ENCODE measurements at places on chromosomes 13 and 19. TPM values are rescaled to one million over a fixed set of nuclear protein-coding genes. Genes with fewer than 3 reads are reported as not detected.

Gene SGCG
- total RNA-seq, result not detected

Gene CAMSAP3
- 7.5 TPM for total RNA-seq

Gene PSPN
- total RNA-seq, result 1.1 TPM

Gene CDC42EP5
- total RNA-seq, result 32.1 TPM

Gene SHANK1
- 0.37 TPM for total RNA-seq

Gene GDF15
- total RNA-seq, result 0.67 TPM

Gene CACNG8
- not detected for total RNA-seq

Gene LMTK3
- 4.2 TPM for total RNA-seq

Gene ZNF730
- 2.8 TPM for total RNA-seq

Gene DIAPH3
- 20.1 TPM for total RNA-seq

Gene PLD3
- total RNA-seq, result 130 TPM

DNA sequence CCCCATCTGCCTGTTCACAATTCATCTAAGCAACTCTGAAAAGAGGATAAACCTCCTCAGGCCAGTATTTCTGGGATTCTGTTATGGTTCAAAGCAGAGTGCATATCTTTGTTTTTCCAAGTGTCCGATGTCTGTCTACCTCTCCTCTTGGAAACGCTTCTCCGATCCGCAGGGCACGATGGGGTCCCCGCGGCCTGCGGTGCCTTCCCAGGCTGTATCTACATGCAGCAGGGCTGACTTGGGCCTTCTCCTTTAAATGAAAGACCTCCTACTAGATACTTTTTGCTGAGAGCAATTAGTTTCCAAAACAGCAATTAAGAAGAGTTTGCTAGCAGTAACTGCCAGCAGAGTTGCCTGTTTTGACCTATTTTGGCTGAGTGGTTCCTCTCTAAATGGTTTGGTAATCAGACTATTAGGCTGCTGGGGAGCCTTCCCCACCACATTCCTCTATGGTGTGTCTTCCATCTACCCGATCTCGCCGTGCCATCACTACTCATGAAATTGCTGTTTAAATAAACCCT is 23.5 kb downstream of the COL4A2 start:
- no peak for DNase-seq

GRCh38 chr13:98581971-98582702 is 5.2 kb upstream of the STK24 start:
- no peak for DNase-seq

DNA sequence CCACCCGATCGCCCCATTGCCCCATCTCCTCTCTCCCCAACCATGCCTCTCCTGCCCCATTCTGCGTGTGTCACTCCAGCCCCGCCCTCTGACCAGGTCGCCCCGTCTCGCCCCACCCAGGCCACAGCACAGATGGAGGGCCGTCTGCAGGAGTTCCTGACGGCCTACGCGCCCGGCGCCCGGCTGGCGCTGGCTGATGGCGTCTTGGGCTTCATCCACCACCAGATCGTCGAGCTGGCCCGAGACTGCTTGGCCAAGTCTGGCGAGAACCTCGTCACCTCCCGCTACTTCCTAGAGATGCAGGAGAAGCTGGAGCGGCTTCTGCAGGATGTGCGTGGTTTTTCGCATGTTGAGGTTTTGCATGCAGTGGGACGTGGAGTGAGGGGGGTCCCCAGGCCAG is 26.2 kb downstream of the MAST3 start:
- DNase-seq, result no peak

- peak; percentile 20 for DNase-seq
Measured at GRCh38 chr19:12628040-12629022, 17.6 kb downstream of the ZNF791 start.

GRCh38 chr19:31604493-31605040 is 255.3 kb upstream of the TSHZ3 start:
- no peak for DNase-seq

- no peak for DNase-seq
Measured at GRCh38 chr13:40472427-40473220, 193.8 kb downstream of the FOXO1 start.

DNA sequence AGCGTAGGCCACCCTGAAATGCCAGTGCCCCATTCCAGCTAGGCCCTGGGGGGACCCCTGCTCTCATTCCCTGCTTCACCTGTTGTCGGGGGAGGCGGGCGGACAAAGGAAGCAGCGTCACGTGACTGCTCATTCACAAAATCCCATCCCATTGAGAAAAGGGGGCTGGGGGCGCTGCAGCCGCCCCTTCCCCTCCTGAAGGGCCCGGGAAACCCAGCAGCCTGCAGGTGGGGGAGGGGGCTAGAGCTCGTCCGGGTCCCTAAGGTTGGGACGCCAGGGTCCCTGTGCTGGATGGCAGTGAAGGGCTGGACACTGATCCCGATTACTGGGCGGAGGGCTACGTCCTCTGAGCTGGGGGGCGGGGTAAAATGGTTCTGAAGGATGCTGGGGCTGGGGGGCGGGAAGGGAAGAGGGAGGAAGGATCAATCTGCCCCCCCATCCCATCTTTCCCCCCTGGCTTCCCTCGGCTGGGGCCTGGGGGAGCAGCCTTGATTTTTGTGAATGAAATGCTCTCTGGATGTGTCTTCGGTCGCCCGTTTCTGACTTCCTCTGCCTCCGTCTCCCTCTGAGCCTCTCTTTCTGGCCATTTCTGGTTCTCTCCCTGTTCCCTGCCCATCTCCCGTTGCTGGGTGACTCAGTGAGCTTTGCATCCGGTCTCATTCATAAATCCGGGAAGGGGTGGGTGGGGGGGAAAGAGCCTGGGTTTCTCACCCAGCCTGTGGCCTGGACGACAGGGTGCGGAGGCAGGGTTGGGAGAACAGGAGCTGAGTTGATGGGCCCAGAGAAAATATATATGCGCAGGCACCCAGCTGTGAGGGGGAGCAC is 816 bp downstream of the SPRED3 start:
- peak; percentile 37 for DNase-seq

DNA sequence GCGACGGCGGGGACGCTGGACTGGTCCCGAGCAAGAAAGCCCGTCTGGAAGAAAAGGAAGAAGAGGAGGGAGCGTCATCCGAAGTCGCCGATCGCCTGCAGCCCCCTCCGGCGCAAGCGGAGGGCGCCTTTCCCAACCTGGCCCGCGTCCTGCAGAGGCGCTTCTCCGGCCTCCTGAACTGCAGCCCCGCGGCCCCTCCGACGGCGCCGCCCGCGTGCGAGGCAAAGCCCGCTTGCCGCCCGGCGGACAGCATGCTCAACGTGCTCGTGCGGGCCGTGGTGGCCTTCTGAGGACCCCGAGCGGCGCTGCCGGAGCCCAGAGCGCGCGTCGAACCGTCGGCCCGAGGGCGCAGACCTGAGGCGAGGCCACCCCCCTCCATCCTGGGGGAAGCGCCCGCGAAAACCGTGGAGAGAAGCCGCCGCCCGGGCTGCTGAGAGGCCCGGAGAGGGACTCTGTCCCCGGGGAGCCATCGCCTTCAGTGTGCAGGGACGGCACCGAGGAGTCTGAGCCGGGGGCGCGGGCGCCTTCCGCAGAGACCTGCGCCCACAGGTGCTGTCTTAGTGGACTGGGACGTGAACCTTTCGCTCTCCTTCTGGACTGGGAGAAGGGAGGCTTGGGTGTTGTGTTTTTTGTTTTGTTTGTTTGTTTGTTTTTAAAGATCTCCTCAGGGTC is 3.5 kb downstream of the IER2 start:
- DNase-seq, result no peak

DNA sequence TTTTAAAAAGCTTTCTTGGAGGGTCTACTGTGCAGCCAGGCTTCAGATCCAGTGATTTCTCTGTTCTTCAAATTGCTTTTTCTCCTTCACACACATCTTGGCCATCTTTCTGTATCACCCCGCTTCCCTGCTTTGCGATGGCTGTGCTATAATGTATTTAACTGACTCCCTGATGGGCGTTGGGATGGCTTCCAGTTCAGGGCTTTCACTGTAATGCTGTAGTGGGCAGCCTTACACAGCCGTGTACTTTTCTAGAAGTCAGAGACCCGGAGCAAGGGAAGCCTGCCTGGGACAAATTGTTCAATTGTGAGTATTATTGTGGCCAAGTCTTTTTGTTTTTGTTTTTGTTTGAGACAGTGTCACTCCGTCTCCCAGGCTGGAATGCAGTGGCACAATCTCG is 19.4 kb upstream of the PAK4 start:
- no peak for DNase-seq

GRCh38 chr13:110108348-110109139 is 198.4 kb downstream of the COL4A1 start:
- DNase-seq, result no peak

DNA sequence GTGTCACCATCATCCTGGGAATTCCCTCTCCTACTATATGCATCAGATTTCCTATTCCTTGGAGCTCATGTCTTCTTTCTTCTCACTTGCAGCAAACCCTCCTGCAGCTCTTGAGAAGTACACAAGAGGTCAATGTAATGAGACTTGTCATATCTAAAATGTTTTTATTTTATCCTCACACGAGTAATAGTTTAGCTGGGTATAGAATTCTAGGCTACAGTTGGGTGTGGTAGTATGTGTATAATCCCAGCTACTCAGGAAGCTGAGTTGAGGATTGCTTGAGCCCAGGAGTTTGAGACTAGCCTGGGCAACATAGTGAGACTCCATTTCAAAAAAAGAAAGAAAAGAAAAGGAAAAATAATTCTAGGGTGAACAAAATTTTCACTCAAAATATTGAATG is 24.4 kb downstream of the EEF1AKMT1 start:
- DNase-seq, result no peak

GRCh38 chr13:74004109-74004508 is 130.1 kb downstream of the KLF12 start:
- DNase-seq, result no peak

DNA sequence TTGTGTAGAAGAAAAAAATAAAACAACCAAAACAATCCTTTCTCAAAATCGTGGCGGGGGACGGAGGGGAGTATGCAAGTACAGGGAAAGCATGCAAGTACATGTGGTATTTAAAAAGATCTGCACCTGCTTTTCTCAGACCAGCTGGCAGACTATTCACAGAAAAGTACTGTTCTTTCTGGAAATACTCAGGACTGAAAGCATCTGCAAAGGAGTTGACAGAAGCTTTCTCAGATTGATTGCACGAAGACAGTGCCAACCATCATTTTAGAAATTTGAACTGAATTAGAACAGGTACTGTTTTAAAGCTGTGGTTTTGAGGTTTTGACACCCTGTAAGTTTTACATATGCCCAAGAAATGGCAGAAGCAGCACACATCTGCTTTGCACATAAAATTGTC is 19.8 kb upstream of the PCDH8 start:
- DNase-seq, result no peak

GRCh38 chr13:46310066-46310465 is 77.0 kb downstream of the RUBCNL start:
- no peak for DNase-seq

GRCh38 chr13:90713441-90714133 is 633.9 kb upstream of the MIR17HG start:
- no peak for DNase-seq

DNA sequence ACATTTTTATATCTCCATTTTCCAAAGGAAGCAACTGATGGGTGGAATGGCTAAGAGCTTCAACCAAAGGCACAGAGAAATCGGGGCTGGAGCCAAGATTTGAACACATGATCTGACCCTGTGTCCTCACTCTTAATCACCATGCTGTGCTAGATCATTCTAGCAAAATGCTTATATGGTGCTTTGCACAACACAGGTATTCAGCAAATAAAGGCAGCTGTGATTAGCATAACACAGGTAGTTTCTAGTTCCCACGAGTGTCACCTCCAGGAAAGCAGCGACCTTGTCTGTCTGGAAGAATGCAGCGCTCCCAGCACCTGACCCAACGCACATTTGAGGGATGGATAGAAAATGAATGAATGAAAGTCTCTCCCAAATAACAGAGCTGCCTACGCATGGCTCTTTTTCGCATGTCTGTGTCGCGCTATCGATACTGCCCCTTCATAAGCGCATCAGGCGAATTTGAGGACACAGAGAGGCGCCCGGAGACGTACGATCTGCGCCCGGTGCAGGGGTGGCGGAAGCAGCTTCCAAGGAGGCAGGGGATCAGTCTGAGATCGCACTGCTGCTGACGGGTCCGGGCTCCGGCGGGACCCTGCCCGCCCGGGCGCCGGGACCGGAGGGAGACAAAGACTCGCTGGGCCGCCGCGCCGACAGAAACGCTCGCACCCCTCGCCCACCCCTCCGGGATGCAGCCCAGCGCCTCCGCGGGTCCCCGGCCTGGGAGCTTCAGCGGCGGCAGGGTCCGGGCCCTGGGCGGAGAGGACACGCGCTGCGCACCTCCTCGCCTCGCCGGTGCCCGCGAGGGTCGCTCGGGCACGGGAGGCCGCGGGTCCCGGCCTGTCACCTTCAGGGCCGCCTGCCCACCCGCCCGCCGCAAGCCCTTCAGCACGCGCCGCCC is 609 bp downstream of the EPS15L1 start:
- peak; percentile 58 for DNase-seq

DNA sequence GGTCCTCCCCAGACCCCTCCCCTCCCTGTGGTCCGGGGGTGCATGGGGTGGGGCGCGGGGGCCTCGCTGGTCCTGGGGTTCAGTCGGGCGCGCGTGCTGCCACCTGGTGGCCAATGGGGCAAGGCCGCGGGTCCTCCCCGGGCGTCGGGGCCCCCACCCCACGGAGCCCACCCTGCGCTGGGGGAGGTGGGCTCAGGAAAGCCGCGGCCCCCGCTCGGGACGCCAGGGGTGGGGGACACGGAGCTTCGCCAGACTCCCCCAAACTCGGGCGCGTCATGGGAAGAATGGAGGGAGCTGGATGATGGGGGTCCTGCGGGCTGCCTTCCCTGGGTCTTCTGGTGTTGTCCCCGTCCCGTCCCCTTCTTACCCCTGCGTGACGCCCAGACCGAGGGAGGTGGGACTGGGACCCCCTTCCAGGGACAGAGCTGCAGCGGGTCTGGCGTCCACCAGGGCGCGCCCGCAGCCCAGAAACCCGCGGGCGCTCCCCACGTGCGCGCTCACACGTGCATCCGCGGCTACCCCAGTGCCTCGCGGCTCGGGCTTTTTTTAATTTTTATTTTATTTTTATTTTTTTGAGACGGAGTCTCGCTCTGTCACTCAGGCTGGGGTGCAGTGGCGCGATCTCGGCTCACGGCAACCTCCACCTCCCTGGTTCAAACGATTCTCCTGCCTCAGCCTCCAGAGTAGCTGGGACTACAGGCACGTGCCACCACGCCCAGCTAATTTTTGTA is 19.8 kb upstream of the TCF3 start:
- DNase-seq, result no peak

DNA sequence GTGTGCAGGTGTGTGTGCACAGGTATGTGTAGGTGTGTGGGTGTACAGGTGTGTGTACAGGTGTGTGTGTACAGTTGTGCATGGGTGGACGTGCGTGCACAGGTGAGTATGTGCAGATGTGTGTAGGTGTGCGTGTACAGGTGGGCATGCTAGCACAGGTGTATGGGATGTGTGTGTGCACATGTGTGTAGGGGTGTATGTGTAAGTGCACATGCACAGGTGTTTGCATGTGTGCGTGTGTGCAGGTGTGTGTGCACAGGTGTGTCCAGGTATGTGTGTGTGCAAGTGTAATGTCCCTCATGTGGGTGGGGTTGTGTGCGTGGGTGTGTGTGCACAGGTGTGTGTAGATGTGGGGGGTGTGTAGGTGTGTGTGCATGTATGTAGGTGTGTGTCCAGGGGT is 27.5 kb upstream of the TFDP1 start:
- no peak for DNase-seq
